Stimulated activated CD4-positive, alpha-beta T cell treated with anti-CD3 and anti-CD28 coated beads, Interleukin-1b, Interleukin-23, amount 100 ng/mL, for 1 hour (primary cell): ENCODE measurements at places on chromosomes 1 and 21.
A peak's percentile ranks its signal among the peaks of the same experiment; 100 is the strongest.

GRCh38 chr1:110047463-110047862 lies 13.0 kb downstream of the STRIP1 start:
- no peak for DNase-seq

- no peak for DNase-seq
Observed at GRCh38 chr1:7219031-7219430, 433.8 kb downstream of the CAMTA1 start.

GRCh38 chr21:42496839-42497202 lies 797 bp upstream of the RSPH1 start:
- DNase-seq, result no peak

GRCh38 chr1:40712997-40713396 lies 21.5 kb downstream of the NFYC start:
- DNase-seq, result no peak

DNA sequence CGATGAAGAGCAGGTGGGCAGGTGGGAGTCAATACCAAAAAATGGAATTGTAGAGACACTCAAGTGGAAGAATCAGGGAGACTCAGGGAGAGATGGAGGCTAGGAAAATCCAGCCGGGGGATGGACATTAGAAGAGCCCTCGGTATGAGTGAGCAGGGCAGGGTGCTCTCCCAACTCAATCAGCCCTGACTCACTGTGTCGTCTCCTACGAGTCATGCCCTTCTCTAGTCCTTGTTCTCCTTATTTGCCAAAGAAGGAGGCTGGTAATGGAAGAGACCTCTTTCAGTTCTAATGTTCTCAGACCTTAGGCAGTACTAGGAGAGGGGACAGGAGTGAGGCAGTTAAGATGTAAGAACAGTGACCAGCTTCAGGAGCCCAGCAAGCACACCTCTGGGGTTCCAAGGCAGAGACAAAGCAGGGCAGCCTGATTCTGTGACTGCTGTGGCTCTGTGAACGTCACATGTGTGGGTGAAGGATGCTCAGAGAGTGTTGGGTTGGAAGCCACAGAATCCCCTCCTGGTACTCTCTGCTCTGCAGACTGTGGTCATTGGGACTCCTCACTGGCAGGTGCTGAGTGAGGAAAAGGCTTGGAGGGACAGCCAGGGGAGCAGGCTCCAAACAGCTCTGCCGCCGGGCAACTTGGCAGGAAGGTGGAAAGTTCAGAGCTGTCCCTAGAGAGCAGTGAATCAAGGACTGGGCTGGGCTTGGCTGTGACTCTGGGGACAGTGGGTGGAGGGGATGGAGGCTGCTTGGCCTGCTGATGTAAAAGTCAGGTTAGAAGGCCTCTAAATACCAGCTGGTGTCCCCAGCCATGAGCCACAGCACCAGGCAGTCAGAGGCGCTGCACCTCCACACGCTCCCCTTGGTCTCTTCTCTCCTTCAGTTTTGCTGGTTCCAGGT lies 11.1 kb upstream of the GJA5 start:
- no peak for DNase-seq

GRCh38 chr1:1227386-1227785 lies 4.4 kb downstream of the SDF4 start:
- no peak for DNase-seq

- DNase-seq, result no peak
Observed at GRCh38 chr1:81717230-81717629, 83.5 kb upstream of the ADGRL2 start.

DNA sequence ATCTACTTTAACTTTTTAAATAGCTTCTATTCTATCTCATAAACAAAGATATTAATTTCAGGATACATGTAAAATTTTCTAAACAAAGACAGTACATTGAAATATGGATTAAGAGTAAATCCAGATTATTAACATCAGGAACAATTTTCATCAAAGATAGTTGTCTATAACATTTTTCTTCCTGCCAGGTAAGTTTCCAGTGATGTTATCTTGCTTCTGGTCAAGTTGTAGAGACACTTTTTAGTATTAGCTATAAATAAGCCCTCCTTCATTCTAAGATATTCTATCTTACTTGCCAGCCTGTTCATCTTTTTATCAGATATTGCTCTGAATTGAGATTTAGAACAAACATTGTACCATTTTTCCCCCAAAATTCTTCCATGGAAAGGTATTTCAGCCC lies 94.4 kb upstream of the KCTD3 start:
- DNase-seq, result no peak

- DNase-seq, result no peak
Observed at GRCh38 chr1:59903141-59903754, 23.3 kb downstream of the CYP2J2 start.

DNA sequence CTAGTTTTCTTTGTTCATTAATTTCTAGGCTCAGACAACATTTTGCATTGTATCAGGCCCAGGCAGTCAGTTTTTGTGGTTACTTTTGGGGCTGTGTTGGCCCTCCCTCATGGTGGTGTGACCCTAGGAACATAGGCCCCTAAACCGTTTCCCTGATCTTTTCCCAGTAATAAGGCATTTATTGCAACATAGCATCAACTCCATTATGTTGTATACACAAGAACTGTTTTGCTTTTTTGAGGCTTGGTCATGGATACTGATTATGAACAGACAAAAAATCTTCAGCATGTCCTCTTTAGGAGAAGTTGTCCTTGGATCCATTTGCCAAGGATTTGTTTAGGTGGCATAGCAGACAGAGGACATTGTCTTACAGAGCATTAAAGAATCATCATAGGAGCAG lies 10.3 kb downstream of the B3GALT2 start:
- no peak for DNase-seq

GRCh38 chr1:155282488-155283091 lies 5.3 kb downstream of the HCN3 start:
- DNase-seq, result no peak

- DNase-seq, result no peak
Observed at GRCh38 chr1:190949939-190950338, 472.3 kb upstream of the BRINP3 start.

GRCh38 chr1:234755449-234755863 lies 145.5 kb upstream of the IRF2BP2 start:
- no peak for DNase-seq

GRCh38 chr21:39003982-39004633 lies 179.1 kb downstream of the PSMG1 start:
- DNase-seq, result no peak

DNA sequence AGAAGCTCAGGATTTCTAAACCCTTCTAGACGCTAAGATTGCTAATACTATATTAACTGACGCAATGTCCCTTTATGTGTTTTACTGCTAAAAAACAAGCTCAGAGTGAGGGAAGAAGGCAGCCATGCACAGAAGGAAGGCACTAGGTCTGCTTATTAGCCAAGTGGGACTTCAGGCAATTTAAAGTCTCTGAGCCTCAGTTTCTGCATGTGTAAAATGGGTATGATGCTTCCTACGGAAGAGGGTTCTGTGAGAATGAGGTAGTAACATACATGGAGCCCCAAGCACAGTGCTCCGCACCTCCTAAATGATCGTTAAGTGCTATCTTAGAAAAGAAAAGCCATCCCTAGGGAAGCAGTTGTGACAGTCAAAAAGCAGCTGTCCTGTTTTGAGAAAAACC lies 16.9 kb downstream of the MIS18A start:
- no peak for DNase-seq

DNA sequence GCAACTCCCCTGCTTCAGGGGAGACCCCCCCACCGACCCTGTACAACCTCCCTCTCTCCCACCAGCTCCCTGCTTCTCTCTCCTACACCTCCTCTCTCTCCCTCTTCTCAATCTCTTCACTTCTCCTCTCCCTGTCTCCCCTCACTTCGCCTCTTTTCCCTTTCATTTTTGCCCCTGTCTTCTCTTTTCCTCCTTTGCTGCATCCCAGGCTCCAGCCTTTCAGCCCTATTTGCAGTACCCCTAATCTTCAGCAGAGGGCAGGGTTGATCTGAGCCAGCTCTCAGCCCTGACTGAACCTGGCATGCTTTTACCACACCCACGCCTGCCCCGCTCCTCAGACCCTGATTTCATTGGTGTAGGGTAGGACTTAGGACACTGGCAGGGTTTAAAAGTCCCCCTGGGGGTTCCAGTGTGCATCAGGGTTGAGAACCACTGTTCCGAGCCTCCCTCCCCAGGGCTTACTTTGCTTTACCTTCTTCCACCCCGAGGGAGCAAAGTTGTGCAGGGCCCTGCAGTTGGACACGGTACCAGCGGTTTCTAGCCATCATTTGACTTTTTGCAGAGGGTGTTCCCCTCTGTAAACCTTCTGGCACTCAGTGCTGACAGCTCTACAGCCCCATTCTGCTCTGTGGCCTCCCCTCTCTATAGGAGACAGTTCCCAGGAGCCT lies 67.3 kb upstream of the CNTN2 start:
- peak; percentile 31 for DNase-seq

DNA sequence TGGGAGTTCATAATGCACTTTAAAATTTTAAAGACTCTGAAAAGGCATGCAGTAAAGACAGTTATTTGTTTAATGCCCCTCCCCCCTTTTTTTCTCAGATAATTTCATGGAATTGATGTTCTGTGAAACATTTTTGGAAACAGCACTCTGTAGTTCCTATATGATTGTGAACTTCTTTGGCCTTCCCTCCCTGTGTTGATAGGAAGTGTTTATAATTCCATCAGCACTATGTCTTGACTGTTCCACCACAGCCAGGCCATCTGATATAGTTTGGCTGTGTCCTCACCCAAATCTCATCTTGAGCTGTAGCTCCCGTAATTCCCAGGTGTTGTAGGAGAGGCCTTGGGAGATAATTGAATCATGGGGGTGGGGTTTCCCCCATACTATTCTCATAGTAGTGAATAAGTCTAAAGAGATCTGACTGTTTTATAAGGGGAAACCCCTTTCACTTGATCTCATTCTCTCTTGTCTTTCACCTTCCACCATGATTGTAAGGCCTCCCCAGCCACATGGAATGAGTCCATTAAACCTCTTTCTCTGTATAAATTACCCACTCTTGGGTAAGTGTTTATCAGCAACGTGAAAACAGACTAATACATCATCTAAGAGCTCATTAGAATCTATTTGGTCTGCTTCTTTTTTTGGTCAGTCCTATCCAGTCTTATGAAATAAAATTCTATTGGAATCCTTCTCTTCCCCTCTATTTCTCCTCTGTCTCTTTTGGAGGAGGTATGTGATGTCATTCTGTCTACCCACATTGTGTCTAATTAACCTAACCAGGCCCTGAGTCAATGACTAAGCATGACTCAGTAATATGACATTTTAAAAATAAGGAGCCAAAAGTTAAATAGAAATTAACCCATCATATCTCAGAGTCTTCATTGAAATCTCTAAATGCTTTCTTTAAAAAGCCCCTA lies 8.9 kb downstream of the CCDC185 start:
- no peak for DNase-seq

- DNase-seq, result no peak
Observed at GRCh38 chr1:209513226-209513625, 70.3 kb upstream of the CAMK1G start.

DNA sequence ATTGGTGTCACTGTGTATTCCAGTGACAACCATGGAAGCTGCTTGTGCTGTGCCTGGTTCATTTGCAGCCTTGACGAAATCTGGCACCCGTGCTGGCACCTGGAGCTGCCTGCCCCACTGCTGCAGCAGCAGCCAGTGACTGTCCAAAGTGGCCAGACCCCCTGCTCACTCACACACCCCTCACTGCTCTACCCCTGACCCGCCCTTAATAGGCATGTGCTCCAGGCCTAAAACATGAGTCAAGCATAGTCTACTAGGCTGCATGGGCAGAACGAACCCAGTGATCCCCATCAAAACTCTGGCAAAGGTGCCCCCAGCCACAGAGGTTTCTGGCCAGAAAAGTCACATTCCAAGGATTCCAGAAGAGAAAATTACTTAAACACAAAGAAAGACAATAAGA lies 7.7 kb downstream of the PRAMEF1 start:
- DNase-seq, result no peak

GRCh38 chr1:82806133-82806532 lies 1005.4 kb downstream of the ADGRL2 start:
- no peak for DNase-seq

DNA sequence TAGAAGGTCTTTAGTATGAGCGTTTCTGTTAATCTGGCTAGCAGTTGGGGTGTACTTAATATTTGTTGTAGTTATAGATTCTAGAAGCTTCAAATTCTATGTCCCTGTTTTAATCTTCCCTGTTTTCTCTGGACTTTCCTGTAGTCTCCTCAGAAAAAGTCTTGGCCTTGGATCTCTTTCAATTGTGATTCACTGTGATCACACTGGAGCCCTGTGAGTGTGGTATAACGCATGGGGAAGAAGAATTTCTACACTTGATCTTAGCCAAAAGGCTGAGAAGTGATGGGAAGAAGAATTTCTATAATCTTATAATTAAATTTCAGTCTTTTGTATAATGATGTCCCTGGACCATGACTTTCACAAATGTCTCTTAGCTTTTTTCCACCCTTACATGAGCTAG lies 36.7 kb upstream of the COP1 start:
- DNase-seq, result no peak

DNA sequence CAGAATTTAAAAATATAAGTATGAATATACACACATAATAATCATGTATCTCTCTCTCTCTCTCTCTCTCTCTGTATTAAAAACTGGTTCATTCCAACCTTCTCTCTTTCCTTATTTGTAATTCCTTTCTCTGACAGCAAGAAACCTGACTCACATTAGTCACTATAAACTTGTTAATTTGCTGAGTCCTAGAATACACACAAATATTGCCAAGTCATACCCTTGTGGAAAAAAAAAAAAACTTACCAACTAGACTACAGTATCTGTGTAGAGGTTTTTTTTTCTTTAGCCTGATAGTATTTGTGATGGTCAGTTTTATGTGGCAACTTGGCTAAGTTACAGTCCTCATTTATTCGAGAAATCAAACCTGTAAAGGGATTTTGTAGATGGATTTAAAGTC lies 26.3 kb upstream of the NHLH2 start:
- DNase-seq, result no peak

- DNase-seq, result no peak
Observed at GRCh38 chr1:54615531-54616279, 7.6 kb downstream of the FAM151A start.

- DNase-seq, result no peak
Observed at GRCh38 chr1:67952071-67952470, 98.4 kb downstream of the DIRAS3 start.

GRCh38 chr21:36851121-36851520 lies 115.3 kb downstream of the HLCS start:
- no peak for DNase-seq

DNA sequence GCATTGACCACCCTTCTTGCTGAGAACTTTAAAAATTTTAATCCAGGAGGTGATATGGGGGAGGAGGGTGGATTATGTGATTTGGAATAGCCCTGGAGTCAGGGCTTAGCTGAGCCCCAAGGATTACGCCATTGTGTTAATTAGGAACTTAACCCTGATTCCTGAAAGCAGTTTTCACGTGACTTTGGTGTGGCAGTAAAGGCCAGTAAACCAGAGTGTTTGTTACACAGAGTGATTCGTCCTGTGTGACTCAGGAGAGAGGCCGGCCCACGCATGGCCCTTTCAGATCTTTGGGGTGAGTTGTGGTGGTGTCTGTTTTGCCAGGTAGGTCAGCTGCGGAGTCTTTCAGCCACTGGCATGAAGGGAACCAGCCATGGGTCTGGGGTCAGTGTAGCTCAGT lies 107.6 kb downstream of the NOS1AP start:
- DNase-seq, result no peak

GRCh38 chr1:115199416-115200132 lies 110.3 kb upstream of the TSPAN2 start:
- no peak for DNase-seq

GRCh38 chr1:163914785-163915413 lies 593.1 kb downstream of the NUF2 start:
- no peak for DNase-seq
